Stimulated activated CD4-positive, alpha-beta T cell treated with anti-CD3 and anti-CD28 coated beads, Interleukin-15, amount 100 ng/mL, for 24 hours (primary cell): ENCODE measurements at places on chromosomes 12 and 14.

DNA sequence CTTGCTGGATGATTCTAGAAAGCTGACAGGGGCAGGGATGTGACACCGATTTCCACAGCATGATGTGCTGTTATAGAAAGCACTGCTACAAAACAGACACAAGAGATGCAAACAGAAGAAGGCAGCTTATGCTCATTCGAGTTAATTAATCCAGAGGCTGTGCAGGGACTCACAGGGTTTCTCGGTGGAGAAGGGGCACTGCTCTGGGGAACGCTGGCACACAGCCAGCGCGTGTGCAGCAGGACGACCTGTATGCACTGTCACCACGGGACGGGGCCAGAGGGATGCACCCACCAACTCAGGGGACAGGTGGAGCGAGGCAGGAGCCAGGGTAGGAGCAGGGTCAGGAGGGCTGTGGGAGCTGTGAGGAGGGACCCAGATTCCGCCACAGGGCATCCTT, 143.5 kb downstream of the RIMBP2 start:
- no peak for DNase-seq

DNA sequence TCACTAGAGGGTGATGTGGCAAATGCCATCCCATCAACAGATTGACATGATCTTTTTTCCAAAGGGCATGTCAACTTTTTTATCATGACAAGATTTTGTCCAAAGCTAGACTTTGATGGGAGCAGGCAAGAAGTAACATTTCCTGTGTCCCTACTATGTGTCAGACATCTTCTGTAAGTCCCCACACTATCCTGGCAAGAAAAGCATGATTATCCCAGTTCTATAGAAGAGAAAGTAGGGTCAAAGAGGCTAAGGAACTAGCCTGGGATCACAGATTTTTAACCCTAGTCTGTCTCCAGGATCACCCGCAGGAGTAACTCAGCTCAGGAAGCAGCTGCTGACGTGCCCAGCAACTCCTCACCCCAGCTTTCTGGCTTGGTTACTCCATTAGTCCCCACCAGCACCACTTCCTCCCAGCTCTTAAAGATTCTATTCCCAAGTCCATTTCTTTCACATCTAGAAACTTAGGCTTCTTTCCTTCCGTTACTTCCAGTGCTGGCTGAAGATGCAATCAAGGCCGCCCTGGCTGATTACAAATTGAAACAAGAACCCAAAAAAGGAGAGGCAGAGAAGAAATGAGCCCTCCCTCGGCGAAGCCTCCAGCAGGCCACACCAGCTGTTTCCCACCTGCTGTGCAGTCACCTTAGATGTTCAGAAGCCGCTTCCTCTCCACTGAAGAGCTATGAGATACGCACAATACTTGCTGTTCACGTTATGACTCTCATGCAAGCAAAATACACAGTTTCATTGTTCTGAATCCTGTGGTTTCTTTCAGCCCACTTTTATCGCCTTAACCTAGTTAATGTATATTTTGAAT, 6.2 kb downstream of the ISCU start:
- DNase-seq = peak; percentile 78

- no peak for DNase-seq
Measured at GRCh38 chr14:99164712-99165111, 107.3 kb downstream of the BCL11B start.

DNA sequence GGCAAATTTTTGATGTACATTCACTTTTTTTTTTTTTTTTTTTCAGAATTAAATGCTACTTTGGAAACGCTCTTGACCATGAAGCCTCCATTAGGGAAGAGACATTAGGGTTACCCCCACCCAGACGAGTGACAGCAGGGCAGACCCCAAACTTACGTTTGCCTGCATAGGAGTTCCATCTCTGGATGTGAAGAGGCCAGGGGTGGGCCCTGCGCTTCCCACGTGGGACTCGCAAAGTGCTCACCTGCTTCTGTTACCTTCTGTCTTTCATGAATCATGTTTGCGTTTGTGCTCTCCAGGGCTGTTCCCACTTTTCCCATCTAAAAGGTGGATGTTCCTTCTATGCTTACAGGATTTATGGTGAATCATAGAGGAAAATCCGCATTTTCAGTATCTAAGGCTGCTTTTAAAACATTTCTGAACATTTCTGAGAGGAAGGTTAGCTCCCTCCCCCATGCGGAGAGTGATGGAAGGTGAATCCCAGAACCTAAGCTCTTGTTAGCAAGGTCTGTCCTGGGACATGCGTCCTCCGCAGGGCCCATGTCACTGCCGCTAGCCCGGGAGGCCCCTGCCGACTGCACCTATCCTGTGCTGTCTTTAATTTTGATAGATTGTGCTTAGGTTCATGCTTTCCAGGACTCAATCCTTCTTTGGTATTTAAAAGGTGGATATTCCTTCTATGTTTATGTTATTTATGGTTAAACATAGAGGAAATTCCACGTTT, 135.7 kb upstream of the RTL1 start:
- DNase-seq = no peak

DNA sequence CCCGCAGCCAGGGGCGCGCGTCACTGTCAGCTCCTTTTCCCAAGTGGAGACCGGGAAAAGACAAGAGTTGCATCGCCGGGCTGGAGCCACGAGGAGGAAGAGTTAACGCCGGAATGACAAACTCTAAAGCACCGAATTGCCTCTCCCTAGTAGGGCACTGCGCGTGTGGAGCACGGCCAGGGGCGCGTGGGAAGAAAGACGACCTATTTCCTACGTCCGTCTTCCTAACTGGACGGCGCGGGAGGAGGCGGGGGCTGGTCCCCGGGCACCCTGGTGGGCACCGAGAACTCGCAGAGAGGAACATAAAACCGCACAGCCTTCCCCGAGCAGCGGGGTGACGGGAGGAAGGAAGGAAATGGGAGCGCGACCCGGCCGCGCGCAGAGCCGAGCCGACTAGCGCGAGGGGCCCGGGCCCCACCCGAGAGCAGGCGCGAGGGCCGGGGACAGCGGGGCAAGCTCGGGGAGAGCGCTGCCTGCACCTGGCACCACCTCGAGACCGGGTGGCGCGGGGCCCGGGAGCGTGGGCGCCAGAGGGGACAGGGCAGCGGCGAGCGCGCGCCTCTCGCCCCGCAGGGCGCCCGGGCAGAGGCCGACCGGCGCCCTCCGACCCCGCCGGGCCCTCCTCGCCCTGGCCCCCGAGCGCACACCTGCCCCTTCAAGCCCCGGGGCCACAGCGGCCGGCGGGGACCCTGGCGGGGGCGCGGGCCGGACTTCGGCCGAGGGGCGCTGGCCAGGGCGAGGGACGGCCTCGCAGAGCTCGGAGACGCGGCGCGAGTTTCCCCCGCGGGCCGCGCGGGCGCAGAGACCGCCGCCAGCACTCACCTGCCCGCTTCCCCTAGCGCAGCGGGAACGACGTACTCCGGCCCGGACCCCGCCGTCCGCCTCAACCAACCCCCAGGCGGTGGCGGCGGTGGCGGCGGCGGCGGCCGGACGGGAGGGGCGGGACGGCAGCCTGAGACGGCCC, at the start of gene SETD3:
Gene SETD3, minus strand, starts transcription at position 954 of the 964 bp plus-strand sequence. CDS start 15,054 bp downstream, outside the sequence.
- peak; percentile 60 for DNase-seq
